ENCODE measurements at places on chromosomes 1 and 21.

DNA sequence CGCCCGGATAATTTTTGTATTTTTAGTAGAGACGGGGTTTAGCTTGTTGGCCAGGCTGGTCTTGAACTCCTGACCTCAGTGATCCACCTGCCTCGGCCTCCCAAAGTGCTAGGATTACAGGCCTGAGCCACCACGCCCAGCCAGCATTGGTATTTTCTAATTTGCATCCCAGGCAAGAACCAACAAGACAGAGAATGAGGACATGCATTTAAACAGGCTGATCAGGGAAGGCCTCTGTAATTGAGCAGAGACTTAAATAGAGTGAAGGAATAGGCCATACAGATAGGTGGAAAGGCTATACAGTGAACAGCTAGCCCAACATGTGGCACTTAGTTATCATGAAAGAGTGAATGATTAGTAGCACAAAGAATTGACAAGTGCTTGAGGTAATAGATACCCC is 230.4 kb downstream of the SLC35F3 start:
- DNase-seq, result no peak

- DNase-seq, result no peak
Observed at GRCh38 chr1:94922761-94923331, 4.1 kb downstream of the CNN3 start.

DNA sequence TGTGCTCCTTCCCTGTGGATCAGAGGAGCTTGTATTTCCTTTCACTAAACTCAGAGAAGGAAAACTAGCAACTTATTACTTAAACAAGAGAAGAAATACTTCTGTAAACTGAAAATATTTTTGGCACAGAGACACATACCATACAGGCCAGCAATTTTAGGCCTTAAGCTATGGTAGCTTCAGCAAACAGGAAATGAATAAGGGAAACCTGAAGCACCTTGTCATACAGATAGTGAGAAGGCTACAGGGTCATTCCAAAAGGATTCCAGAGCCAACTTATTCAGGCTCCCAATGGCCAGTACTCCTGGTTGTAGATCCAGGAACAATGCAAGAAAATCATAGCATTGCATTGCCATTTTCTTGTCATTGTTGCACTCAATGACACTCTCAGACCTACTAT is 9.1 kb upstream of the KYAT3 start:
- DNase-seq, result no peak

- no peak for DNase-seq
Observed at GRCh38 chr1:160453443-160453842, 53.1 kb downstream of the VANGL2 start.

DNA sequence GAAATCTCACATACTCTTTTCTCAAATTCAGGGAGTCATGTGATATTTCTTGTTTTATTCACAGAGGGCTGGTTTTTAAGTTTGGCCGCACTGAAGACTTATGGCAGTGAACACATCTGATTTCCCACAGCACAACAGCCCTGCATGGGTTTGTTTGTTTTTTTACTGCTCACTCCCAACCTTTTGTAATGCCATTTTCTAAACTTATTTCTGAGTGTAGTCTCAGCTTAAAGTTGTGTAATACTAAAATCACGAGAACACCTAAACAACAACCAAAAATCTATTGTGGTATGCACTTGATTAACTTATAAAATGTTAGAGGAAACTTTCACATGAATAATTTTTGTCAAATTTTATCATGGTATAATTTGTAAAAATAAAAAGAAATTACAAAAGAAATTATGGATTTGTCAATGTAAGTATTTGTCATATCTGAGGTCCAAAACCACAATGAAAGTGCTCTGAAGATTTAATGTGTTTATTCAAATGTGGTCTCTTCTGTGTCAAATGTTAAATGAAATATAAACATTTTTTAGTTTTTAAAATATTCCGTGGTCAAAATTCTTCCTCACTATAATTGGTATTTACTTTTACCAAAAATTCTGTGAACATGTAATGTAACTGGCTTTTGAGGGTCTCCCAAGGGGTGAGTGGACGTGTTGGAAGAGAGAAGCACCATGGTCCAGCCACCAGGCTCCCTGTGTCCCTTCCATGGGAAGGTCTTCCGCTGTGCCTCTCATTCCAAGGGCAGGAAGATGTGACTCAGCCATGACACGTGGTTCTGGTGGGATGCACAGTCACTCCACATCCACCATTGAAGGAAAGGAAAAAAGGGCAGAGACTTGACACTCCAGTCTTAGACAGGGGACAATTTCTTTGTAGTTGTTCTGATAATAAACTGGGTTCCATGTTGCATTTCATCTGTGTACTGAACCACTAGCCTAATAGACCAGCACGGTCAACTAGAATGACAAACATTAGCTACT is 22.8 kb downstream of the TMEM50A start:
- no peak for DNase-seq

DNA sequence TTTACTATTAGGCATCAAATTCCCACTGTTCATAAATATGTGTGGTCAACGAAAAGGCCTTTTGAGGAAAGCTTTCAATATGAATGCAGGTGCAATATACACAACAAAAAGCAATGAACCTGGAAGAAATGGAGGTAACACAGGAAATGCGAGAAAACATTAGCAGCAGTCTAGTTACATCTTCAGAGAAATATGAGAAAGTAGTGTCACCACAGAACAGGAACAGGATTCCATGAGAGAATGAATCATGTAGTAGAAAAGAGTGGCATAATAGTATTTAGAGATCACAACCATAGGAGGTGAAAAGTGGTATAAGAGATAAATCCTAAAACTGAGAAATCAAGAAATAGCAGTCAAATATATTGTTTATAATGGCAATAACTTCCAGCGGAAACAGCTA is 103.7 kb downstream of the AK5 start:
- DNase-seq, result no peak

DNA sequence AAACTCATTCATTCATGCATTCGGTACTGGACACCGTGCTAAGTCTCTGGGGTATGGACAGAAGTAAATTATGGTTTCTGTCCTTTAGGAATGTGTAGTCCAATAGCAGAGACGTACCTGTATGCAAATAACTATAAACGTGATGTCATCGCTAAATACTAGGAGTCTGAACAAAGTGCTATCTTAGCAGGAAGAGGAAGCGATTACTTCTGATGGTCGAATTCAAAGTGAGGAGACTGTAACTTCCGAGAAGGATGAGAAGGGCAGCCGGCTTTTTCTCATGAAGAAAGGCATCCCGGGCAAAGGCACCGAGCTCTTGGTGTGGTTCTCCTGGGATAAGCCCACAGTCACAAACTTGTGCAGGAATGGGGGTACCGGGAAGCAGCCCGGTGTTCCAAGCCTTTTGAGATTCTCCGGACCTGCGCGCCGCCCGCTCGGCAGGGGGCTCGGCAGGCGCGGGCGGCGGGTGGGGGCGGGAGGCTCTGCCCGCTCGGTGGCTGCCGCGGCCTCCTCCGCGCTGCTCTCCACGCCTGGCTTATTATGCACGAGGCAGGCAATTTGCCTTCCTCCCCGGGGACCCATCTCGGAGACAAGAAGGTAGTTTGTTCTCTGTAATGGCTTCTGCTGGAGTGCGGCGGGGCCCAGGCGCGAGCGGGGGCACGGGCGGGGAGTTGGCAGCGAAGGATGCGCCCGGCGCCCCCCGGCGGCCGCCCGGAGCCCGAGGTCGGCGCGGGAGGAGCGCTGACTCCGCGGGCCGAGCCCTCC is 67.5 kb upstream of the CD1D start:
- no peak for DNase-seq

DNA sequence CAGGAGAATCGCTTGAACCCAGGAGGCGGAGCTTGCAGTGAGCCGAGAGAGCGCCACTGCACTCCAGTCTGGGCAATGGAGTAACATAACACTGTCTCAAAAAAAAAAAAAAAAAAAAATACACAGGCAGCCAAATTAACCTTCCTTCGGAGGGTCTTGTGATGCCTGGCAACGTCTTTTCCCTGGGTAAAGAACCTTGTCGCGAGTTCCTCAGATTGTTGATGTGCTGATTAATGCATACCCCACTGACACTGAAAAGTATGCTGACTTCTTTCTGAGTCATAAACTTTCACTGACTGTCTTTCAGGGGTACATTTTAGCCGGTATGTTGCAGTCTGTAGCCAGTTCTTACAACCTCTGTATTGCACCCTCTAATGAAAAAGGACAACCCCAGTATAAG is 95.1 kb upstream of the SOD1 start:
- DNase-seq, result no peak

DNA sequence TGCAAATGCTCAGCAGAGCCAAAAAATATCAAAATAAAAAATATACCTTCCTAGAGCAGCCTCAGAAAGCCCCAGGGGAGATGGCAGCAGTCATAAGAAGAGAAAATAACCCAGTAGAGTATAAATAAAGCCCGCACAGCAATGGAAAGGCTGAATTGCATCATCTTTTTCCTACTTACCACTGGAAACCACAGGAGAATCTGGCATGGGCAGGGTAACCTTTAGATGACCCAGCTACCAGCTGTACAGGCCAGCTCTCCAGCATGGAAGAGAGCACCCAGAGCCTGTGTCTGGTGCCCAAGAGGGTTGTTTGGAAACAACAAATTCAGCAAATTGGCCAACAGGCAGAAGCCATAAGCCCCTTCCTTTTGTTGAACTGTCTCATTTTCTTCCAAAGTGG is 253.1 kb downstream of the OMA1 start:
- DNase-seq, result no peak

DNA sequence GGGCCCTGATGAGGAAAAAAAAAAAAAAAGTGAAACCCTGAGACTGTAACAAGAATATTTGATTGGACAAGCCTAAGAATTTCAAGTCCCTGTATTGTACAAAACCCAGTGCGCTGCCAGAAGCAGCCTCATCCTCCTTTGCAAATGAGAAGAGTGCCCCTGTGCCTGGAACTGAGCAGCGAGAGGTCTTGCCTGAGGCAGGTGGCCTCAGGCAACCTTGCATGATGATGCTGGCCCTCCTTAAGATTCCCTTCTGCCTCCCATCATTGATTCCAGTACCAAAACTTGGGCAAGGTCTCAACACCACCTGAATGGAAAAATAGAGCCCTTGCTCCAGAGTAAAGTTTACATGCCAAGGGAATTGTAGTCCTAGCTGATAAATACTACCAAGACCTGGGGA is 129.6 kb upstream of the RAB4A start:
- no peak for DNase-seq

DNA sequence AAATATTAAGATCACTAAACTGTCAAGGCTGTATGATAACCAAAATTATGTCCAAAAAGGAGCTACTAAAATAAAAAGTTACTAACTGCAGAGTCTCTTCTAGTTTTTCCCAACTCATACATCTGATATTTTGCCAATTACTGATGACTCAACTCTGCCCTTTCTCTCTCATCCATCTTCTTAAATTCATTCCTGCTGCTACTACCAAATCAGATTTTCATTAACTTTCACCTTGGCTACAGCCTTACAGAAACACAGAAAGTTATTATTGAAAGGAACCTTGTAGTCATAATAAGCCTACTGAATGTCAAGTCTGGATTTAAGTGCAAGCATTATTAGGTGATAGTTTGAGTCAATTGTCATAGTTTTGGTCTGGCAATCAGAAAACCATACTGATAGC is 273.1 kb downstream of the DPYD start:
- no peak for DNase-seq

GRCh38 chr1:35603941-35604340 is 30.8 kb downstream of the TFAP2E start:
- no peak for DNase-seq

DNA sequence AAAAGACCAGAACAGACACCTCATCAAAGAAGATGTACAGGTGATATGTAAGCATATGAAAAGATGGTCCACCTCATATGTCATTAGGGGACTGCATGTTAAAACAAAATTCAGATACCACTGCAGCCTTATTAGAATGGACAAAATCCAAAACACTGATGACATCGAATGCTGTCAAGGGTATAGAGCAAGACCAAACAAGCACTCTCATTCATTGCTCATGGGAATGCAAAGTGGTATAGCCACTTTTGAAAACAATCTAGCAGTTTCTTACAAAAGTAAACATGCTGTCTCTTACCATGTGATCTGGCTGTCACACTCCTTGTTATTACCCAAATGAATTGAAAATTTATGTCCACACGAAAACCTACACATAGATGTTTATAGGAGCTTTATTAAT is 426.6 kb upstream of the ESRRG start:
- DNase-seq, result no peak

- no peak for DNase-seq
Observed at GRCh38 chr1:161505686-161506085, 429 bp downstream of the FCGR2A start.

- DNase-seq, result no peak
Observed at GRCh38 chr1:228146417-228147150, 3.1 kb upstream of the GJC2 start.
